Fibroblast of the aortic adventitia (primary cell): ENCODE measurements at places on chromosomes 16 and 17.
A peak's percentile ranks its signal among the peaks of the same experiment; 100 is the strongest.

GRCh38 chr16:78246559-78246958 is 147.1 kb downstream of the WWOX start:
- DNase-seq: no peak

- peak; percentile 14 for DNase-seq
Measured at GRCh38 chr17:57086069-57086930, 1.3 kb downstream of the AKAP1 start.

DNA sequence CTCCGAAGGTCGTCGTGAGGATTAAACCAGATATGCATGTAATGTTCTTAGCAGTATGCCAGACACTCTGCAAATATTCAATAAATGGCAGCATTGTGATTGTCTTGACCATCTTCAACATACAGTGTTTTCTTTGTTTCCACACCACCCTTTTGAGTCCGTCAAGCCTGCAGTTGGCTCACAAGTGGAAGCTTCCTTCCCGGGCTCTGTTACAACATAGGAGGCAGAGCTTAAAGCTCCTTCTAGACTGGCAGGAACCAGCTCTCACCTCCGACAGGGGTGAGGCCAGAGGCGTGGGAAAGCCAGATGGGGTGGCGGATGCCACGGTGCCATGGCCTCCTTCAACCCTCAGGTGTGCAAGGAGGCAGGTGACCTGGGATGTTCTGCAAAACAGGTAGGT is 138.3 kb downstream of the FOXL1 start:
- DNase-seq: no peak

DNA sequence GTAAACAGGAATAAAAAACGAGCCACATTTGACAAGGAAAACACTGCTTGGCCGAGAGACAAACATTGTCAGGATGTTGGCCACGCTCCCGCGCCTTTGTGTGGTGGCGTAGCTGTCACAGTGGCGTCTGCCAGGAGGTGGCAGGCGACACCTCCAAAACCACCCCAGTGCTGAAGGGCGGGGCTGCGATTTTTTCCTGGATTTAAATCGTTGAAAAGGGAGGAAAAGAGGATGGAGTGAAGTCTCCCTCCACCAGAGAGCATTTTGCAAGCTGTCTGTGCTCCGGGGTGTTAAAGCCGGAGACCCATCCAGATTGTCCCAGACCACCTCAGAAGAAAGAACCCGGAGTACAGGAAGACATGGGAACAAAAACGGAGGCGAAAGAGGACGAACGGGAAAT is 12.7 kb downstream of the MRM3 start:
- DNase-seq: peak; percentile 79

GRCh38 chr17:42453439-42453838 is 5.2 kb upstream of the ATP6V0A1 start:
- DNase-seq: no peak

DNA sequence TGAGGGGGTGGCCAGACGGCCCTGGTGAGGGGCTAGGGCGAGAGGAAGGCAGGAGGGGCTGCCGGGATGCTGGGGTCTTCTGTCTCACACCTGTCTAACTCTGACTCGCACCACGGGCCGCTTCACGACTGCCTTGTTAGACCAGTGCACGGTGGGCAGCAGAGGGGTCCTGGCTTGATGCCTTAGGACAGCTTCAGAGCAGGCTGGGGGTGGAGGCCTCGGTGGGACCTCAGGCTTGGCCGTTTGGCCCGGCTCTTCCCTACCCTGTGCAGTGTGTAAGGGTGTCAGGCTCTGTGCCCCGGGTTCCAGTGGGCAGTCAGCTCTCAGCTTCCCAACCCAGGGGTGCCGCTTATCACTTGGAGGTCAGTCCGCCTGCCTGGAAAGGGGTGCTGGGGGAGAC is 100.7 kb downstream of the OR1D5 start:
- DNase-seq: no peak

- DNase-seq: no peak
Measured at GRCh38 chr17:47934856-47935255, 6.5 kb upstream of the PNPO start.

- DNase-seq: no peak
Measured at GRCh38 chr16:84313921-84314320, 19.2 kb downstream of the WFDC1 start.

GRCh38 chr17:68657166-68657565 is 56.0 kb upstream of the FAM20A start:
- no peak for DNase-seq

- DNase-seq: no peak
Measured at GRCh38 chr17:78163881-78164747, 4.3 kb upstream of the SYNGR2 start.

- peak; percentile 92 for DNase-seq
Measured at GRCh38 chr17:79993390-79994227, 42.1 kb downstream of the TBC1D16 start.

GRCh38 chr17:17787568-17787967 is 49.2 kb downstream of the SREBF1 start:
- no peak for DNase-seq

DNA sequence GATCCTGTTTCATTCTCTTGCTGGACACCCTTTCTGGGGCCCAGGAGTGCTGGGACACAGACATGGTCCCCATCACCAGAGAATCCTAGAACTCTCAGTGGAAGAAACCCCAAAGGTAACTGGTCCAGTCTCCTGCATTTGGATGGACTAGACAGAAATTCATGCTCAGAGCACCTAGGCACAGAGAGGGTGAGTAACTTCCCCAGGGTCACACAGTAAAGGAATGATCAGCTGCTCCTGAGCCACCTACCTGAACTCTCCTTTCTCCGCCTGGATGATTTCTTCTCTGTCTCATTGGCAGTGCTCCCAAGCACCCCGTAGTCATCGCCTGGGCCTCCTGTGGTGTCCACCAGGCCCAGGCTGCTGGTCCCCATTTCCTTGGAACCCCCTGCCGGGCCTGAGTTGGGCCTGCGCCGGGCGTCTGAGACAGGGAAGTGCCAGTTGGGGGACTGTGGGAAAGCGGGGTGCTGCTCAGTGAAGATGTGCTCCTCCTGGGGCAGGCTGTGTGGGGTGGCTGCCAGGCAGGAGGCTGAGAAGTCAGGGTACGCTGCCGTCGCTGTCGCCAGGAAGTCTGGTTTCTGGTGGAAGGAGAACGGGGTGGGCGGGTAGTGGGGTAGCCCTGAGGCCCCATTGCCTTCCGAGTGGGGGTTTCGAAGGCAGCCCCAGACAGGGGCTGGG is 767 bp downstream of the MEOX1 start:
- no peak for DNase-seq

- DNase-seq: no peak
Measured at GRCh38 chr17:80393241-80393890, 21.6 kb upstream of the ENDOV start.

DNA sequence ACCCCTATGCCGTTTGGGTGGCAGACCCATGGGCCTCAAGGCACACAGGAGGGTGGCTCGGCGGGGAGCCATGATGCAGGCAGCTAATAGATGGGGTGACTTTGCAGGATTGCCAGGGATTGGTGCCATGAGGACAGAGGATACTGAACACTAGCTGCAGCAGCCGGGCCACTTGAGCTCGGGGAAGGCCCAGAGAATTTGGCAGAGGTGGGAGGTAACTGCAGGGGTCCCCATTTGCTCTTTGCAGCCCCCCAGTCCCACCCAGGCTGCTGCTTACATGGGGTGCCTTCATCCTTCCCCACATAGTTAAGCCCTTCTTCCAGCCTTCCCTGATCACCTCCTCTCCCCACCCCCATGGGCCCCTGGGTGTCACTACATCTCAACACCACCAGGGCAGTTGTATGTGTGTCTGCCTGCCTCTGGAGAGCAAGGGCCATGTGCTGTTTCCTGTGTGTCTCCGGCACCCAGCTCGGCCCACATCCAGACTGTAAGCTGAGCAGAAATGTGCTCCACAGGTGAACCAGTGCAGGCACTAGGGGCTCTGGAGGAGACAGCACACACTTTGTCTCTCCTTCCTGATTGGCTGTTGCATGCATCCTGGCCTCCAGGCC is 52.0 kb downstream of the SREBF1 start:
- no peak for DNase-seq

DNA sequence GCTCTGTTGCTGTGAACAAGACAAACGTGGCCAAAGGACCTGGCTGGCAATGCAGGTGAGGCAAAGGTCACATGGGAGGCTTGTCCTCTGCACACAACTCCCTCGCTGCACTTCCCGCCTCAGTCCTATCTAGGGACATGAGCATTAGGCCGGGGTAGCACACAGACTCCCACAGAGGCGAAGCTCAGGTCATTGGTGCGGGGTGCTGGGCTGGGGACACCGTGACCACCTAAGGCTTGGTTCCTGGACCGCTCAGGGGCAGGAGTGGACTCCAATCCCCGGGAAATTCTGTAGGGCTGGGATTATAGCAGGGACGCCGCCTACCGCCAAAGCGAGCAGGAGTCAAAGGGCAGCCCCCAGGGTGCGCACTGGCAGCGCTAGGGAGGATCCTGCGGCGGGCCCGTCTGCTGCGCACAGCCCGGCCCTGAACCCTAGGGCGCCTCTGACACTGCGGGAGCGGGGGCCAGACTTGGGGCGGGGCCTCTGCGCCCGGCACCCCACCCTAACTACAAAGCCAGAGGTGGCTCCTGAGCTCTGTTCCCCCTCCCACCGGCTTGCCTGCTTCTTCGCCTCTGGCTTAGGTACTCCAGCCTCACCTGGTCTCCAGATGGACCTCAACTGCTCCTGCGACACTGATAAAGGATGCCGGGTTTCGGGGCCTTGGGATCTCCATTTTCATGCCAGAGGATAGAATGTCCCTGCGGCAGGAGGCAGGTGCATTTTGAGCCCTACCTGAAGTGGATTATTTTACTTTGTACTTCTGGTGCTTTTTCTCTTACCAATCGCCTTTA is 3.9 kb upstream of the MT1B start:
- no peak for DNase-seq

DNA sequence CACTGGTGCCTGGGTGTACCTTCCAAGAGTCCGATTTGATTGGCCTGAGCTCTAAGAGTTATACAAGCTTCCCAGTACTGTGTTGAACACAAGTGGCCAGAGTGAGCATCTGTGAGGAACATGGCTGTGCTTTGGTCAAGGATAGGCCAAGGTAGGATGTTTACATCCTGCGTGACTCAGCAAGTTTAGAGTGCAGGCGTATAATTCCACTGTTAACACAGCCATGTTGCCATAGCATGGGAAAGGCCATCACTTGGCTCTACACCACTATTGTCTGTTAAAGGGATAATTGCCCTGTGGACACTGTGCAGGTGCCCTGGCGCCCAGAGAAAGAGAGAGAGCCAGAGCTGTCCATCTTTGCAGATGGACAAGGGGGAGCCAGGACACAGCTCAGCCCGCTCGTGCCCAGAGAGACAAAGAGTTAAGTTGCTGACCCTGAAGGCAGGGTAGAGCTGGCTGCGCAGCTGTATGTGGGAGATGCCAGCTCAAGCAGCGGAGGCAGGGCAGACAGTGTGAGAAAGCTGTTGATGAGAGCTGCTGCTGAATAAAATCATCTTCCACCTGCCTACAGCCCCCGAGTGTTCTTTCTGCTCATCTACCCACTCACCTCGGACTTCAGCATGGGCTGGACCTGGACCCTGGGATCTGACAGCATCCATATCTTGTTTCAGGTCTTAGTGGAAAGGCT is 11.7 kb downstream of the CFAP52 start:
- no peak for DNase-seq

GRCh38 chr16:13041180-13041579 is 139.8 kb downstream of the SHISA9 start:
- DNase-seq: no peak
